ENCODE measurements at places on chromosomes 1 and 21.

- DNase-seq = no peak
Observed at GRCh38 chr1:98172022-98172421, 251.2 kb upstream of the DPYD start.

DNA sequence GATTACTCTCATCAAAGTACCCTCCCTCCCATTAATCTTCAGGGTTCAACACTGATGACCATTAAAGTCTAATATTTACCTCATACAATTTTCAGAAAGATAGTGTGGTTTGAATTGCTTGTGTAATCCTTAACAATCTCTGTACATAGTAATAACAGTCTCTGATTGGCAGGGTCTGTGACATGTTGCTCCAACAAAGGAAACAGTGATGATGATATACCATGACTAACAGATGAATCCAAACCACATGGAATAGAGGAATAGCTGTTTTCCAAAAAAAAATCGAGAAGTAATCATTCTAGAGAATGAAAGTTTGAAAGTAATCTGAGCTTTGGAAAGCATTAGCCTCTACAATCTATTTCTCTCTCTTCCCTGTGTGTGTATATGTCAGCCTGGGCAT lies 610.1 kb upstream of the NEGR1 start:
- DNase-seq = no peak

- DNase-seq = no peak
Observed at GRCh38 chr1:192159781-192160180, 1.5 kb downstream of the RGS18 start.

DNA sequence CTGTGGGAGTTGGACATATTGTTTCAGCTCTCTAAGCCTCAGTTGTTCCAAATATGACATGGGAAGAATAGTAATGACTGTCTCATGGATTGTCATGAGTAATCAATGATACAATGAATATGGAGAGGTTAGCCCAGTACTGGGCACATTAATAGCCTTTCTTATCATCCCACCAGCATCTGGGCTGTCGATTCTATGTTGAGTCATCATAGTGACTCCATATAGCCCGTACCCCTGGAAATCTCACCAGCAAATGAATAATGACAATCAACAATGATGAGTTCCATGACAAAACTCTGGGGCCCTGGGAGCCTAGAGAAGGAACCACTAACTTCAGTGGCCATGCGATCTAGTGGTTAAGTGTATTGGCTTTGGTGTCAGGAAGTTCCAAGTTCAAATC lies 39.7 kb upstream of the GJB5 start:
- DNase-seq = no peak

DNA sequence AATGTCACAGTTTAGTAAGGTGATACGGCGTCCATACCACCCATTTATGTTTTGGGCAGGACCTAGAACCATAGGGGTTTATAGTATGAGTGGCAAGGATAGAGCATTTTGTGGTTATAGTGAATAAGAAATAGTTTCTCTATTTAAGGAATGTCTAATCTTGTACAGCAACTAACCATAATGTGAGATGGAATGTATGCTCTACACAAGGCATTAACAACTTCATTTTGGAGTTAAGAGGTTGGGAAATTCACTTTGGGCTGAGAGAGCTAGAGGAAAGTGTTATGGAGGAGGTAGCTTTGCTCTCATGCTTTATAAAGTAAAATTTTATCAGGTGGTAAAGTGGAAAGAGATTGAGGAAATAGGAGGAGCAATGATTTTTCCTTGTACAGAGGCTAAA lies 3.0 kb upstream of the MCL1 start:
- DNase-seq = no peak

DNA sequence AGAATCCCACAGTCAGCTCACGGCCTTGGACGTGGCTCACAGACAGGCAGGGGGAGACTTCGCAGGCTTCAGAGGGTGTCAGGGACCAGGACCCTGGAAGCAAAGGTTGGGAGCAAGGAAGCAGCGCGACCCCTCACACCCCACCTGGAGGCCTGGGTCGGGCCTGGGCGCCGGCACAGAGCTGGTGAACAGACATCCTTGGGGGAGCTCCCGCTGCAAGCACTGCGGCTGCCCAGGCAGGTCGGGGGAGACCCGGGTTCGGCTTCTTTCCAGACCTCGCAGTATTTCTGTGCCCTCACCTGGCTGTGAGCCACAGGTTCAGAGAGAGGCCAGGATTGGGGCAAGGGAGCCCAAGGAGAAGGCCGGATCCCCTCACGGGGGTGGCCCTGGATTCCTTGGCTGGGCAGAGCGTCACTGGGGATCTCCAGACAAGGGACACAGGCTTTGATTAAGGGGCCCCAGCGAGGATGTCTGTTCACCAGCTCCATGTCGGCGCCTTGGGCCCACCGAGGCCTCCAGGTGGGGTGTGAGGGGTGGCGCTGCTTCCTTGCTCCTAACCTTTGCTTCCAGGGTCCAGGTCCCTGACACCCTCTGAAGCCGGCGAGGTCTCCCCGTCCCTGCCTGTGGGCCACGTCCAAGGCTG lies 37.9 kb upstream of the TSPEAR start:
- DNase-seq = no peak

- DNase-seq = no peak
Observed at GRCh38 chr21:42554251-42554961, 40.8 kb downstream of the SLC37A1 start.

DNA sequence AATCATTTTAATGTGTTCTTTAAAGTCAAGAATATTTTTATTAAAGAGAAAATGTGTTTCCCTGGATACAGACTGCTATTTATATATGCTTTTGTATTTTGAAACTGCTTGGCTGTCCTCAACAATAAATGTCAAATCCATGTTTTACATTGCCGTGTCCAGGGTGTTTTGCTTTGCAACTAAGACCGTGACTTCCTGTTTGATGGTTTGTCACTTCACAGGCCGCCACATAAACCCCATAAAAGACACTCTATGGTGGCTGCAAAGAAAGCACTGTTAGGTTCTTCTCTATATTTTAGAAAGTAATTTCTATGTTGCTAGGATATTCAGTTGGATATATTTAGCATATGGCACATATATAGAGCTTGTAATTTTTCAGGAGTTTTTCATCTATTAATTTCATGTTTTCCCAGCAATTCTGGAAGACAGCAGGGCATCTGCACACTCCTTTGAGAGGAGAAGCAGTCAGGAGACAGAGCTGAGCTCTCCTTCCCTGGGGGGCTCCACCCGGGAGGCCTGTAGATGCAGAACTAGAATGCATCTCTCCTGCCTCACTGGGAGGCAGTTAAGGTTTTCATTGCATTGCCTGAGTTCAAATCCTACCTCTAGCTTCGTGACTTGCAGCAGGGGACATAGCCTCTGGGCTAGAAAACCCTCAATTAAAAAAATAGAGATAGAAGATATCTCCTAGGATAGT lies 33.1 kb downstream of the PRDM2 start:
- DNase-seq = no peak

DNA sequence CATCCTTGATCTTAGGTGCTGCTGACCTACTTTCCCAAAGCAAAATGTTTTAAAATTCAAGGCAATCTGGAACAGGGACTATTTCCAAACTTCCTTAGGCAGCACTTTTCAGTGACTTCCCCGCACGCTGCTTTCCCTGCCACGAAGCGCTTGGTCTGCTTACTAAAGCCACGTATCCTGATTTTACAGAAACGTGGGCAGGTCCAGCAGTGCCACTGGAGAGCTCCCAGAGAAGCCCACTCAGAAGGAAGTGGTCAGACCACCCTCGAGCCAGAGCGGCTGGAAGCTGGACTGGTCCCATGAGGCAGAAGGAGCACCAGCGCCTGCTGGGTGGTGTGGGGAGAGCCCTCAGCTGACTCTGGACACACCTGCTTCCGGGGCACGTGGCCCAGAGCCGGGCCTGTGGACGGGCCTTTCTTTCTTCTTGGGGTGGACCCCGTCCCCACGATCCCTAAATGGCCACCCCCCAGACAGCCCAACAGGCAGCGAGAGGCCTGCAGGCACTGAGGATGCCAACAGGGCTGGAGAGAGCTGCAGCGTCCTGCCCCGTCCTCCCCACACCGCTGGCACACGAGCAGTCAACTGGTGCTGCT lies 23.2 kb downstream of the PTTG1IP start:
- no peak for DNase-seq

- DNase-seq = no peak
Observed at GRCh38 chr1:222886878-222887351, 72.1 kb downstream of the DISP1 start.

- DNase-seq = no peak
Observed at GRCh38 chr1:160550572-160551034, 27.5 kb upstream of the SLAMF6 start.

- no peak for DNase-seq
Observed at GRCh38 chr1:110727246-110727645, 52.5 kb upstream of the KCNA3 start.

DNA sequence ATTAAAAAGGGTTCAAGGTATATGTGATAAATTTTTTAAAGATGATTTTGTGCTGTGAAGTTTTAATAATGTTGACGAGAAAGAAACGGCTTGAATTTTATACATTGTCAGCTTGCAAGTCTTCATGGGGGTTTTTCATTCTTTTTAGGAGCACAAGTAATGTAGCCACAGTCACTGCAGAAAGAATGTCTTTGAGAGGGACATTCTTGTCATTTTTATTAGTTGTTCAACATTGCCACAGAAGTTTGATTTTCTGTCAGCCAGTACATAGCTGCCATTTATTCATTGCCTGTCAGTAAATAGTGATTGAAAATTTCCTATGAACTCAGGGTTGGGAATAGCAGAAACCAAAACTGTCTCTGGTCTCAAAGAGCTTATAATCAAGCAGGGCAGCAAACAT lies 156.3 kb downstream of the DHRS3 start:
- no peak for DNase-seq

DNA sequence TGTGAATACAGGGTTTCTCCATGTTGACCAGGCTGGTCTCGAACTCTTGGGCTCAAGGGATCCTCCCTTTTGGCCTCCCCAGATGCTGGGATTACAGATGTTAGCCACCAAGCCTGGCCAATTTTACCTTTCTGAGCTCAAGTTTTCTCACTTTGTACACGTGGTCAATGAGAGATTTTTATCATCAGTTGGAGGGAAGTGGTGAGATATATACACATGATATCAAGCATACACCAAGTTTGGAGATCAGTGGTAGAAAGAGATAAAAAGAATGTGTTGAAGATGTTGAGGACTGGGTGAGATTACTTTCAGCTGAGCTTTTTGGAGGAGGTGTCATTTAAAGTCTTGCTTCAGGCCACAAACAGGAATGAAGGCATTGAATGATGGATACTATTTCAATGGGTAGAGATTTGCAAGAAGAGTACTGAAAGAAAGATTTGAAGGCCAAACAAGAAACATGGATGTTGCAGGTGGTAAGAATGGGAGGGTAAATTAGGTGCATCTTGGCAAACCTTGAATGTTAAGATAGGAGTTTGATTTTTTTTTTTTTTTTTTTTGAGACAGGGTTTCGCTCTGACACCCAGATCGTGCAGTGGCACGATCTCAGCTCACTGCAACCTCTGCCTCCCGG lies 3.0 kb upstream of the SESN2 start:
- DNase-seq = no peak

DNA sequence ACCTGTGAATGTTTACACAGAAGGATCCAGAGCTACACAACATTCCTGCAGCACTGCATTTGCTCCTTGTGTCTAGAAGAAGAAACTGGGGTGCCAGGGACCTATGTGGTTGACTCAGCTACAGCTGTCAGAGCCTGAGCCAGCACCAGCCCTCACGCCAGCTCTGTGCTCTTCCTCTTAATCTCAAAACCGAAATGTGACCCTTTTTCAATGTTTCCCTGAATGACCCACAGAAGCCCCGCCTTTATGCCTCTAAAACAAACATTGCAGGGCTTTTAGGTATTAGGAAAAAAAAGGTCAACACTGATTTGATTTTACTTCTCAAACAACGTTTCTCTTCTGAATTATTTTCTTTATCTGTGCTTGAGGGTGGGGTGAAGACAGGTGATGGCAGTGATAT lies 260.5 kb downstream of the DYRK1A start:
- no peak for DNase-seq

DNA sequence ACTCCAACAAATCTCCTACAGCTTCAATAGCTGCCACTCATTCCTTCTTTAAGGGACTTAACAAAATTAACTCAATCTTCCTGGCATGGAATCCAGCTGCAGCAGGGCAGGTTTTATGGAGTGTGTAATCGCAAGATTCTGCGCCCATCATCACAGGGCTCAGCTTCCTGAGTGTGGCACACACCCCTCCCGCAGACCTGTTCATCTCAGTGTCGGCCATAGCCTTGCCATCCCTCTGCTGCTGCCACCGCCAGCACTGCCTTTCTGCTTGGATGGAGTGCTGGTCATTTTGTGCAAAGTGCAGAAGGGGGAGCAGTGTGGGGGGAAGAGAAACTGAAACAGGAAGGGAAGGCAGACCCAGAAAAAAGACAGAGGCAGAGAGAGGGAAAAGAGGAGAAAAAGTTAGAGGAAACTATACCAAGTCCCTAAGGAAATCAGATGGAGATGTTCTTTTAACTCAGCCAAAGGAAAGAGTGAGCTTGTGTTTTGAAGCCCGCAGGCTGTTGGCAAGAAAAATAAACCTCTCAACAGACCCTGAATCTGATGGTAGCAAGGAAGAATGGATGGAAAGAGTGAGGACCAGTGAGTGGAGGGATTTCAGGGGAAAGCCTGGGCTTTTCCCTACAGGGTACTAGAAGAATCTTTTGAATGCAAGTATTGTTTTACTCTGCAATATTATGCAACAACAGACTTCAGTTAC lies 324.2 kb downstream of the SEC16B start:
- no peak for DNase-seq

GRCh38 chr1:28516518-28516956 lies 10.7 kb downstream of the RCC1 start:
- no peak for DNase-seq

DNA sequence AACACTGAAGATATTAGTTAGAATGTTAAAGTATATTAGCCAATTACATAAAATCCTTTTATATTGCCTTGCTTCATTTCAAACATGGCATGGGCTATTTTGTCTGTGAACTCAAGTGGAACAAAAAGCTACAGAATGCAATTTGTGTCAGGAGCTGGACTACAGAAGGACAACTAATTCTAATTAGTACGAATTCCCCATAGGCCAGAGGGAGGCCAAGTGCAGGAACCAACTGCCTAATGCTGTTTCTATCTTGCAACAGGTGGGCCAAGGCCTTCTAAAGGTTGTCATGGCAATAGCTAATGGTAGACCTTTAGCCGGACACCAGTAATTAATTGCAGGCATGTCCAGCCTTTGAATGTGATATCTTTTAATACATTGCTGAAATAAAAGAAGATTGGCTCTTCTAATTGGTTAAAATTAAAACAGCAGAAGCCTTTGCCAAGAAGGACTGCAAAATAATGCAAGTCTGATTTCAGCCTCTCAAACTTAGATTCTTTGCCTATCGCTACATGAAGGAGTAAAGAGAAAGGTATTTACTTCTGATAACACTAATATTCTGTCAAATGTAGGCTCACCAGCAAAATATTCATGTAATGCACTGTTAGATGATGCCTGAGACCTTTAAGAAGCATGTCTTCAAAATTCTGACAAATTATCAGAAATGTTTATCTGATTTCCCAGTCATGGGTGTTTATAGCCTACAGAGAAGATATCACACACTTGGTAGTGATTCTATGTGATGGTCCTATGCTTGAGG lies 232.1 kb downstream of the LMO4 start:
- no peak for DNase-seq

DNA sequence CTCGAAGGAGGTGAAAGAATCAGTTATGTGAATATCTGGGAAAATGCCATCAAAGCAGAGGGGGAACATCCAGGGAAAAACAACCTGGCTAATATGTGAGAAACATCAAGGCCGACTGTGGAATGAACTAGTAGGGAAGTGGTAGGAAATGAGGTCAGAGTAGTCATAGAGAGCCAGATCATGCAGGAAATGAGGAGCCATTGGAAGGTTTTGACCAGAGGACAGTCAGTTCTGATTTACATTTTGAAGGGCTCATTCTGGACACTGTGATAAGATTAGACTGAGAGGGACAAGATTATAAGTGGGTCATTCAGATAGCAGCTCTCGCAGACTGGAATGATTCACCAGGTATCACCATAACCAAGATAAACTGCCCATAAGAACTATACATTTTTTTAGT lies 63.7 kb downstream of the SYT14 start:
- no peak for DNase-seq

Data from GM06990 (cell line).